Choroid plexus epithelial cell (primary cell): ENCODE measurements at places on chromosomes 2 and 18.
A peak's percentile ranks its signal among the peaks of the same experiment; 100 is the strongest.

DNA sequence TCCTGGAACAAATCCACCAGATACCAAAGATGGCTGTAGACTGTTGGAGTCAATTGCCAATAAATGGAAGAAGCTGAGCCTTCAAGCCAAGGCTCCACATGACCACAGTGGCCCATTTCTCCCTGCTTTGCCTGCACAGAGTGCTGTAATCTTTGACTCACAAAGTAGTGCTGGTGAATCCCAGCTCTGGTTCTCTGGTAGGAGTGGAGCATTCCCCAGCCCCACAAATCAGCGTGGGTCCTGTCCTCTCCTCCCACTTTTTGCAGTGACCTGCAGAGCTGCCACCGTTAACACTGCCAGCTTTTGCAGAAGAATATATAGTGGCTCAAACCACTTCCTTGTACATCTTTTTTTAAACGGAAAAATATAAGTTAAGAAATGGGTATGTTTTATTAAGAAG, 93.9 kb downstream of the MGAT5 start:
- peak; percentile 50 for DNase-seq

GRCh38 chr18:8299054-8299980, 309.9 kb upstream of the RAB12 start:
- no peak for DNase-seq

DNA sequence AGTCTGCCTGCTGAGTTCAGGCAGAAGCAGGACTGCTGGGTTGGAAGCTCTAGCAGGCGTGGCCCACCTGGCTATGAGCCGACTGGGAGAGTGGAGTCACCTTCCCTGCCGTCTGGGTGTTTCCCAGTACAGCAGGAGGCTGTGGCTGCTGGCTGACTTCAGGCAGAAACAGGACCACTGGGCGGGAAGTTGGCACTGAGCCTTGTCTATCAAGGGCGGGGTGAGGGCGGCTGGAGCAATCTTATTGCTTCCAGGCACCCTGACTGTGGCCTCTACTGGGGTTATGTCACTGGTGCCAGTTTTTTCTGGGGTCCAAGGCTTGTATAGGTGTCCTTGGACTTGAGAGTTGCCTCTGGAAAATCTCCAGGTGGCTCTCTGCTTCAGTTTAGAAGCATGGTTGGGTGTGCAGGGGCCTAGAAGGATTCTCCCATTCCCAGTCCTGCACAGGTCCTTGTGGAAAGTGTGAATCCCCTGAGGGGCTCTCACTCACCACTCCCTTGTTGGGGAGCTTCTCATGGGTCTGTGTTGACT, 30.5 kb downstream of the LTBP1 start:
- peak; percentile 24 for DNase-seq

DNA sequence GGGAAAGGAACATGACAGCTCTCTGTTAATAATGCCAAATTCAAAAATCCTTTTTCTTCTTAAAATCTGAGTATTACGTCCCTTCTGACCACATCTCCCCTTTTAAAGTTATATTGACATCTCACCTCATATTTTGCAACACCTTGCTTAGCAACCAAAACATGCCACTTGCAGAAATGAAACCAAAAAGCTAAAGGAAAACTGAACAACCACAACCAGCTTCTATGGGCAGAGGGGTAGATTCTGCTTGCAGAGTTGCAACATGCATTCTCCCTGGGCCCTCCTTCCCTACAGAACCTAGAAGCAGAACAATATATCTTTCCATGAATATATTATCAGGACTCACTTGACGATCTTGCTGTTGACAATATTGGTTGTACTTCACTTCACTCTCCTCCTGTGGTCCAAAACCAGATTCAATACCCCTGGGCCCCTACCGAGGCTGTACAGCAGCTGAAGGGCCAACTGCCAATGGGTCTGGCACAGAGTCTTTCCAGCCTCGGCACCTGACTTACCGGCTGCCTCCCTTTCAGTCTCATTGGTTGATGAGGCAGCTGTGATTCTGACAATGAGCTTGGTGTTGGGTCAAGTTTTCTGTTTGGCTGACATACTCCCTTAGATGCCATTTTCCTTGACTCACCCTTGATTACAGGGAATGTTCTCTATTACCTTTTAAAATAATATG, 616.6 kb downstream of the ZEB2 start:
- peak; percentile 18 for DNase-seq

DNA sequence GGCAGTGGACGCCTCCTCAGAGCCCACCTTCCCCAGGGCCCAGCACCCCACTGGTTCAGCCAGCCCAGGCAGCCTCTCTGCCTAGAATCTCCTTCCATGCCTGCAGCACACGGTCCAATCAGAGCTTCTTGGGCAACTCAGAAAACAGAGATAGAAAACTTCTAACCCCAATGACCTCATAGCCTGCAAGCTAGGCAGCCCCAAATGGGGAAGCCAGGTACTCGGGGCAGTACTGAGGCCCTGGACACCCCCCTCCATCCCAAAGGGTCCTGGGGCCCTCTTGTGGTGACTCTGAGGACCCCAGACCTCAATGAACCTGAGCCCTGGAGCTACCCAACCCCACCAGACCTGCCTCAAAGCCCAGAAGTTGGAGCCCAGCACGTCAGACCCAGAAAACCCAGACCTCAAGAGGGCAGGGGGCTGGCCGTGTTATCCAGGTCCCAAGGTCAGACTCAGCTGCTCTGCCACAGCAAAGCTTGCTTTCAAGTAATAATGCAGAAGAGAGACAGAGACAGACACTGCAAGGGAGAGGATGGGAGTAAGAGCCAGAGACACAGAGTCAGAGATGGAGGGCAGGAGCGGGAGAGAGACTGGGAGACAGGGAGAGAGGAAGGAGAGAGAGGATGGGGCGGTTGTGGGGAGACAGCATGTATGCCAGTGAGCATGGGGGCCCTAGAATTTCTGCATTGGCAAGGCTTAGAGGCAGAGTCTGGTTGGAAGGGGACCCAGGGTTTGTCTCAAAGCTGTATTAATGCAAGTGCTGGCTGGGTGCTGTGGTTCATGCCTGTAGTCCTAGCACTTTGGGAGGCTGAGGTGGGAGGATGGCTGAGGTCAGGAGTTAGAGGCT, 28.2 kb downstream of the SERTAD2 start:
- no peak for DNase-seq

GRCh38 chr18:50051288-50051687, 143.7 kb downstream of the MYO5B start:
- DNase-seq, result peak; percentile 4

DNA sequence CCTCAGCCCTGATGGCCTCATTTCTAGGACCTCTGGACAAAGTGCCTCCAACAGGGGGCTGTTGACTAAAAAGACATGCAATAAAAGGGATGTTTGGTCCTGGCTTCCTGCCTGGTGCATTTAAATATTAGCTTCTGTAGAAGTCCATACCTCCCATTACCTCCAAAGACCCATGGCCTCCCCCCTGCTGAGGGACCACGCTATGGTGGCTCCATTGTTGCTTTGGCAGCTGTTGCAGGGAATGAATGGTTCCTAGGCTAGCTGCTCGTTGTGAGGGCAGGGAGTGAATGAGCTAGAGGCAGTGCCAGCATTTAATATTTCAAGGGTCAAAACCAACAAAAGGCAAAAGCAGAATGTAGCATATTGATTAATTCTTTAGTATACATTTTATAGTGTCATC, 285.9 kb downstream of the SLC8A1 start:
- DNase-seq, result no peak

DNA sequence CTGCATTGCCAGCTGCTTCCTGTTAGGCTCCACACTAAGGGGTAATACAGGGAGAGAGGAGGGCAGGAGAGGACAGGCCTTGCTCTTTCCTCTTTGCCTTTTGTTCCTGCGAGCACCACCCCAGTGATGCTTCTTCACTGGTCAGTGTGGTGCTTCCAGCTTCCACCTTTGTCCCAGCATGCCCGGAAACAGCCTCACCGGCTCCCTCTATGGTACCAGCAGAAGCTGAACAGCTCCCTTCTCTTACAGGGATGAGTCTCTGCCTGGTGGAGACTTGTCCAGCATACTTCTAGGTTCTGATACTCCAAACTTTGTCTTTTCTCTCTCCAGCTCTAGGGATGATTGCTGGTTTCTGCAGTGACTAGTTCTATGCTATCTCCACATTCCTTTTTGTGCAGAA, 413.3 kb downstream of the TSN start:
- DNase-seq, result no peak

DNA sequence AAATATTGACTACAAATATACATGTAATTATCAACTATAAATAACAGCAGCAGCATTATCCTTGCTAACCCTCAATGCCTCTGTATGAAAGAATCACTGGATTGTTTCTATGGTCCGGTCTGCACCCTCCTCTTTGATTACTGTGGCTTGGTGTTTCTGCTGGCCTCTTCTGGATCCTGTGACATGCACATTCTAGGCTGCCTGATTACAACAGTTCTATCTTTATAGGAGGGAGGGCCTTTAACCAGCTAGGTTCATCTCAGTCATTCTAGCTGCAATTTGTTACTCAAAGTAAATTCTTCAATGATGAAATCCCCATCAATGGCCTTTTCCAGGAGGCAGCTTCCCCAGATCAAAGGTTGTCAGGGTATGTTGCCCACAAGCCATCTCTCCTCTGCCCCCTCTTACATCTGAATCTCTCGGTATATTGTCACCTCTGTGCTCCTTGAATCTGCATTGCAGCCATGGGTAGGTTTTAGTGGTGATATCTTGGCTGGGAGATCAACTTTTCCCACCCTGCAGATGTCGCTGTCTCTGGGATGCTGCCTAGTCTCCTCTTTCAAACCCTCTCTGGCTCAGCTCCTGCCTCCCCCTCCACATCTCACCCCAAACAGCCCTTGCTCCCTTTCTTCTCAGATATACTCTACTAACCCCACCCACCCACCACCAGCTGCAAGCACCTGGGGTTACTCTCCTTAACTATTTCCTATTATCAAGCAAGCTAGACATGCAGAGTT, 106.2 kb upstream of the BZW1 start:
- peak; percentile 54 for DNase-seq

- peak; percentile 100 for DNase-seq
These were observed 253.1 kb upstream of the PXDN start for GRCh38 chr2:1997409-1997808.

DNA sequence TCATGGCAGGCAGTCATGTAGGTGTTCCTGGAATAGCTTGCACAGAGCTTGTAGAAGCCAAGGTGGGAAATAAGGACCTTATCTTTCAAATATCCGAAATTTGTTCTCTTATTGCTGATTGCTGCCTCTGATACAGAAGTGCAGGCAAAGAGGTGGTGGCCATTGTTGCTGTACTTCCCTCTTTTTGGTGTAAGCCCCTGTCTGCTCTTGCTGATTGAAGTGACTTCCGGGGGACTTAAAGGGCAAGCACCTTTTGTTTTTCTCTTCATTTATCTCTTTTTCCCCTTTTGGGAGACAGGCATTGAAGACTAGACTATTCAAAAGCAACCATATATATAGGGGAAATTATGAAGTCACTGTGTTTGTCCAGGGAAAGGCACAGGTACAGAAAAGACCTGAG, 131.6 kb upstream of the OTX1 start:
- no peak for DNase-seq

DNA sequence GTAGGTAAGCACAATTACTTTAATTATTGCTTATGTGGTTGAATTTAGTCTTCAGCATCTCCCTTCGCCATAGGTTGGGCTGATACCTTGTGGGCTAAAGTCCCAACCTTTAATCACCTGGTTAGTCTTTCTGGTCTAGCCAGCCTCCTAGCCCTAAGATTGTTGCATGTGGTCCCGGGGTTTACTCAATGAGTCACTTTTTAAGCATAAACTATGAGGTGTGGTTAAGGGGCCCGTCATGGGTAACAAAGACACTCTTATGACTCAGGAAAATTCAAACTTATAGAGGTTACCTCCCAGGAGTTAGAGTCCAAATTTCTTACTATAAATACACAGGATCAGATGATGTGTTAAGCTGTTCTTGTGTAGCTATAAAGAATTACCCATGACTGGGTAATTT, 841.6 kb downstream of the TRIB2 start:
- peak; percentile 13 for DNase-seq

GRCh38 chr2:61045226-61045625, 20.4 kb upstream of the SANBR start:
- DNase-seq, result no peak

- peak; percentile 7 for DNase-seq
These were observed 97.6 kb downstream of the POLE4 start for GRCh38 chr2:75055820-75056675.

DNA sequence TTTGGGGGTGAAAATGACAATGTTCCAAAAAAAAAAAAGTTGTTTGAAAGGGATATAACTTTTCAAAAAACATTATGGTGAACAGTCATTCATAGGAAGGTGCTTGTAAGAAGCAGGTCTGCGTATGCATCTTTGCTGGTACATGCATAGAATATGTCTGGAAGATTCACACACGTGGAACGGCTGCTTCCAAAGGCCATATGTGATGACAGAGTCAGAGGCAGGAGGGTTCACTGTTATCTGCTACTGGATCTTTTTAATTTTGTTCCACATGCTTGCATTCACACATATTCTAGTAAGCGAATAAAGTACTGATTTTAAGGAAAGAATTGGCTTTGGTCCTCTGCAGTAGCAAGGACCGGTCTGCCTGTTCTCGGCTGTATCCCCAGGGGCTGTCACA, 193.4 kb downstream of the SMAD7 start:
- no peak for DNase-seq

DNA sequence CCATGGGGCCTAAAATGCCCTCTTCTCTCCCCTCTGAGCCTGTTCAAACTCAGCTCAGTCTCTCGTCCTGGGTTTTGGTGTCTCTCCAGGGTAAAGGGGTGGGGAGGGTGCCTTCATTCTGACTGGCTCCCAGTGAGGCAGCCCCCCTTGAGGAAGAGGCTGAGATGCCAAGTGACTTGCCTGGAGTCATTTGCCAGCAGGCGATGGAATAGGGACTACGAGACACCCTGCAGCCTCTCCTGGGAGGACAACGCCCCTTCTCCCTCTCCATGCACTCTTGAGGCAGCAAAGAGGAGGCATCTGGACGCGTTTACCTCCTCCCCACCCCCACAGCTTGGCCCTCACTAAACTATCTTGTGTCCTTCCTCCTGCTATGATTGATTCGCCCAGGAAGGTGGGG, 760 bp upstream of the STON1 start:
- DNase-seq, result no peak

- peak; percentile 20 for DNase-seq
These were observed 243.6 kb upstream of the SLC39A10 start for GRCh38 chr2:195413422-195413821.

DNA sequence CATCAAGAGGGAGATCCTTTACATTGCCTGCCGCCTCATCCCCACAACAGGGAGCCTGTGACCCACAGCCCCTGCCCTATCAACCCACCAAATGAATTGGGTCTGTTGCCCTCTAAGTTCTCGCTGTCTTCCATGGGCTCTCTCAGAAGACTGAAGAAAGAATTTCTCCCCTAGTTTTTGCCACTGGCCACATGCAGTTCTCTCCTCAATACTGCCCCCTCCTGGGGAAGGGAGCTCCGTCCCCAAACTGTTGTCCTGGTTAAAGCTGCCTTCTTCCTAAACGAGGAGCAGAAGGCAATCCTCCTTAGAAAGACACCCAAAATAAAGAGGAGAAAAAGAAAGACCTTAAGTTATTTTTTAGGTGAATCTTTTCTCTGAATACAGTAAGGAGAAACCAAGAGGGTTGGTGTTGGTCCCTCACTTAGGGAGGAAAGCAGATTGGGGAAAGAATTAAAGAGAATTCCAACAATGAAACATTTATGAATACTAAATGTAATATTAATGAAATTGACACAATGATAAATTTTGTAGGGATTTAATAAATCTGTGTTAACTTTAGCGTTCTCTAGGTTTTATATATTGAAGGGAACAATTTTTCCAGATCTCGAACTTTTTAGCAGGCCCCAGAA, 31.1 kb upstream of the SATB2 start:
- DNase-seq, result peak; percentile 81
